ENCODE measurements at places on chromosomes 16 and 17. TPM values are rescaled to one million over a fixed set of nuclear protein-coding genes. Genes with fewer than 3 reads are reported as not detected.

- DNase-seq, result no peak
Observed at GRCh38 chr17:36214918-36215317, 4.1 kb downstream of the CCL4L2 start.

- DNase-seq, result no peak
Observed at GRCh38 chr16:11913425-11914079, 2.2 kb downstream of the GSPT1 start.

DNA sequence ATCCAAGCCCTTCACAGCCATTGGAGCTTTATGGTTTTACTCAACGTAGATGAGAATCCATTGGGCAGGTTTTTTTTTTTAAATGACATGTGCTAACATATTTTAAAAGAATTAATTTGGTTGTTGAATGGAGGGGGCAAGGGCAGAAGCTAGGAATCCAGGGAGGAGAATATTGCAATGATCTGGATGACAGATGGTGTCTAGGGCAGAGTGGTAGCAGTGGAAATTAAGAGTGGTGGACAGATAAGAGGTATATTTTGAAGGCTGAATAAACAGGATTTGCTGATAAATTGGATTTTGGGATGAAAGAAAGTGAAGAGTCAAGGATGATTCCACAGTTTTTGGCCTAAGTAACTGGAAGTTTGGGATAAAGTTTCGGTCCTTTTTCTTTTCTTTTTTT, 54.8 kb upstream of the DHX40 start:
- DNase-seq, result no peak

SLC5A2 gene
- 3.1 TPM for polyA plus RNA-seq

GRCh38 chr17:17354560-17355349, 51.6 kb downstream of the NT5M start:
- DNase-seq, result peak; percentile 82

SEPTIN1 gene
- 7.3 TPM for polyA plus RNA-seq

GRCh38 chr16:20026361-20027072, 47.2 kb downstream of the GPR139 start:
- DNase-seq, result no peak

DNA sequence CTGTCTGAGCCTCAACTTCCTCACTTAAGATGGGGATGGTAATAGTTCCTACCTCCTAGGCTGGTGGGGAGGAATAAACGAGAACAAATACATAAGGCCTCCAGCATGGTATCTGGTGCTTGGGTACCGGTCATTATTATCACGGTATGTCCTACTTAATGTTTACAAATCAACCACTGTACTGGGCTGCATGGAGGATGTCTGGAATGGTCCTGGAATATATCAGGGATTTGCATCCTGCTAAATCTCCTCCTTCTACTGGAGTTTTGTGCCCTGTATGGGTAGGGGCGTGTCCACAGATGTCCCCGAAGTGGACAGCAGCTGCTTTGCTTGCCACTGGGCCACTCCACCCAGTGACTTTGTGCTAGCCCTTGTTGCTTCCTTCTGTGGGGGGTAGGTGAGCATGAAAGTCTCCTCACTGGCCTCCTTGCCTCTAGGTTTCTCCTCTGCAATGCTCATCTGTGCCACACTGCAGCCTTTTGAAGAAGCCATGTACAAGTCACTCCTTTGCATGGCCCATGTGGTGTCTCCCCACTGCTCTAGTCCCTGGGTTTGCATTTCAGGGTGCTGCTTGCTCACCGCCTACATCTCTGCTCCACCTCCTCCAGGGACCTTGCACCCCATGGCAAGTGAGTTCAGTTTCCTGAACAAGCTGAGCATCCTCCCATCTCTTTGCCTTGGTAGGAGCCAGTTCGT, 2.2 kb upstream of the CMIP start:
- DNase-seq, result no peak

AATK gene
- polyA plus RNA-seq, result 20.8 TPM

DNA sequence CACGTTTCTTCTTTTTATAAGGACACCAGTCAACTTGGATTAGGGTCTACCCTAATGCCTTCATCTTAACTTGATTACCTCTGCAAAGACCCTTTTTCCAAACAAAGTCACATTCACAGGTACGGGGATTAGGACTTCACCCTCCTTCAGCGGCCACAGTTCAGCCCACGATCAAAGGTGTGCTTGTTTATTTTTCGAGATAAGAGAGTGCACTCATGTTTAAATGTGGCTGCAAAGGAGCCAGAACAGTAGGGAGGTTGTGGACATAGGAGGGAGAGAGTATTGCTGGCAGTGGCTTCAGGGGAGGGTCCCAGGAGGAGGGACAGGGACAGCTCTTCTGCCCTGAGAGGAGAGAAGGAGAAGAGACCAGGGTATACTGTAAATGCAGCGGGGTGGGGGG, 46.7 kb downstream of the MGAT5B start:
- peak; percentile 37 for DNase-seq

PRR35 gene
- not detected for polyA plus RNA-seq

DNA sequence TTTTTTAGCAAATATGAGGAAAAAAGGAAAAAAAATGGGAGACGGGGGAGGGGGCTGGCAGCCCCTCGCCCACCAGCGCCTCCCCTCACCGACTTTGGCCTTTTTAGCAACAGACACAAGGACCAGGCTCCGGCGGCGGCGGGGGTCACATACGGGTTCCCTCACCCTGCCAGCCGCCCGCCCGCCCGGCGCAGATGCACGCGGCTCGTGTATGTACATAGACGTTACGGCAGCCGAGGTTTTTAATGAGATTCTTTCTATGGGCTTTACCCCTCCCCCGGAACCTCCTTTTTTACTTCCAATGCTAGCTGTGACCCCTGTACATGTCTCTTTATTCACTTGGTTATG, 1.2 kb upstream of the TMEM88 start:
- no peak for DNase-seq

RARA gene
- polyA plus RNA-seq, result 49.8 TPM

GRCh38 chr16:87263418-87264052, 53.7 kb downstream of the C16orf95 start:
- DNase-seq, result no peak

DNA sequence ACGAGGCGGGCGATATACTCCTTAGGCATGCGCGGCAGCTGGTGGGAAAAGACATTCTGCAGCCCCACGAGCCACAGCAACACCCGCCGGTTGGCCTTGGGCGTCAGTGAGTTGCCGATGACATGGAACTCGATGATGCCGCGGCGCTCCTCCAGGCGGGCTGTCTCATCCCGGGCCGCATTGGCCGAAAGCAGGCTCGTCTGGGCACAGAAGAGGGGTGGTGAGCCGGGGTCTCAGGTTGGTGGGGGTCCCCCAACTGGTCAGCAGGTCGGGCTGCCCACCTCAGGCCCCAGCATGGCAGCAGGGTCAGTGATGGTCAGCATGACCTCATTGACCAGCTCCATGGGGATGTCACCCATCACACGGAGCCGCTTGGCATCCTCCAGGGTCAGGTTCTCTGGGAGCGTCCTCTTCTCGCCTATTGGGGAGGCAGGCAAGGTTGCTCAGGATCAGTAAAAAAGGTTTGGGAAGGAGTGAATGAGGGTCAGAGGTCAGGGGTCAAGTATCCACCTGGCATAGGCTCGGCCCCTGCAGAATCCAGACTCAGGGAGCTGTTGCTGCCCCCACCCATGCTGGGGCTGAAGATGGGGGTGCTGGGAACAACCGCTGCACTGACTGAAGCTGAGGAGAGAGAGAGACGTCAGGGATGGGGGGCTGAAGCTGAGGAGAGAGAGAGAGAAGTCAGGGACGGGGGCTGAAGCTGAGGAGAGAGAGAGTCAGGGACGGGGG, 3.6 kb downstream of the KAT2A start:
- DNase-seq, result no peak

DNA sequence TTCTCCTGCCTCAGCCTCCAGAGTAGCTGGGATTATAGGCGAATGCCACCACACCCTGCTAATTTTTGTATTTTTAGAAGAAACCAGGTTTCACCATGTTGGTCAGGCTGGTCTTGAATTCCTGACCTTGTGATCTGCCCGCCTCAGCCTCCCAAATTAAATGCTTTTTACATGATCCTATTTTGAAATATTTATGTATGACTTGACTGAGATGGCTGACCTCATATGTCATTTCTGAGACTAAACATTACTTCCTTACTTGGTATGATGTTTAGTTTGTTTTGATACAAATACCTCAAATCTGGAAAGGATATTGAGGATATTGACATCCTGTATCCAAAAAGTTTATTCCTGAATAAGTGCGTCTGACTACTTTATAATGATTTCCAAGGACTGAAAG, 11.9 kb downstream of the CALCOCO2 start:
- no peak for DNase-seq

DNA sequence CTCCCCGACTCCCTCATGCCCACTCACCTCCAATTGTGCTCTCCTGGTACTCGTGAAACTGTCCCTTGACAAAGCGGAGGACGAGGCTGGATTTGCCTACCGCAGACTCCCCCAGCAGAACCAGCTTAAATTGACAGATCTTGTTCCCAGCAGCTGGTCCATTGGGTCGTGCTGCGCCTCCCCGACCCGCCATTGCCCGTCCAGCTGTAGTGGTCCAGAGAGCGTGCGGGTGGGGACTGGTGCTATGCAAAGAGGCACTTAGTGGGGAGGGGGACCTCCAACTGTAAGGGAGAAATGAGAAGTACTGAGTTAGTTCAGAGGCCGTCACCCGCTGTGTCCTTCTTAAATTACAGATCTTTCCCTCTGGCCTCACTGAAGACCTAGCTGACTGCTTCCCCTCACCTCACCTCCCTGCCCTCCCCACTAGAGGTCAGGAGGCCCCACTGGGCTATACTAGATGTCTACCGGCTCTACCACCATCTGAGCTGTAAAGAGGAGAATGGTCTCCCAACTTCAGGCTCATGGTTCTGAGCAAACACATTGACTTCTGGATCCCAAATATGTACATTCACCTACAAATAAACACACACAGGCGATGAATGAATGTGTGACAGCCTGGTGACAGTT, 7.8 kb downstream of the HSPB9 start:
- DNase-seq, result no peak

DNA sequence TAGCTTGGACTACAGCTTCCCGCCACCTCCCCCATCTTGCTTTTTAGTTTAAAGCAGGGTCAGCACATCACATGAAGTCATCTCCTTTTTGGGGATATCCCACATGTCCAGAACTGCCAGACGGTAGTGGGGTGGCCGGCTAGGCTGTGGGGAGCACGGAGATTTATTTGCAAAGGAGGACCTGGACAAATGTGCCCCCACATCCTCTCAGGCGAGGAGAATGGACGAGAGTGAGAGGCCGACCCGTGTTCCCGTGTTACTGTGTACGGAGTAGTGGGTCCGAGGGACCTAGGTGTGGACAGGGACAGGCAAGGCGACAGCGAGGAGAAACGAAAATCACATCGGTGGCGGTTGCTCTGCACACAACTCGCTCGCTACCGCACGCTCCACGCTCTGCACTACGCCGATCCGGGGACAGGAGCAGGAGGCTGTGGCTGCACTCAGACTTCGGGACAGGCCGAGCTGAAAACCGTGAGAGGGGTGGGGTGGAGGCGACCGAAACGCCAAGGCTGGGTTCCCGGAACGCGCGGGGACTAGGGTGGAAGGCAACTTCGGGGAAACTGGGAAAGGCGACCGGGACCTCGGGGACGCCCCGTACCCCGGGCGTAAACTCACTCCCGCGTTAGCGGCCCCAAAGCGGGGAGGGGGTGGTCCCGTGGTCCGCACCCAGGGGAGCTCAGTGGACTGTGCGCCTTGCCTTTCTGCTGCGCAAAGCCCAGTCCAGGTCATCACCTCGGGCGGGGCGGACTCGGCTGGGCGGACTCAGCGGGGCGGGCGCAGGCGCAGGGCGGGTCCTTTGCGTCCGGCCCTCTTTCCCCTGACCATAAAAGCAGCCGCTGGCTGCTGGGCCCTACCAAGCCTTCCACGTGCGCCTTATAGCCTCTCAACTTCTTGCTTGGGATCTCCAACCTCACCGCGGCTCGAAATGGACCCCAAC, at the start of gene MT1A:
TSS of gene MT1A (plus strand) at position 853 of the 937 bp plus-strand sequence. CDS start at position 926, 73 bp downstream.
- peak; percentile 51 for DNase-seq

KDM6B gene
- polyA plus RNA-seq, result 38.9 TPM

DNA sequence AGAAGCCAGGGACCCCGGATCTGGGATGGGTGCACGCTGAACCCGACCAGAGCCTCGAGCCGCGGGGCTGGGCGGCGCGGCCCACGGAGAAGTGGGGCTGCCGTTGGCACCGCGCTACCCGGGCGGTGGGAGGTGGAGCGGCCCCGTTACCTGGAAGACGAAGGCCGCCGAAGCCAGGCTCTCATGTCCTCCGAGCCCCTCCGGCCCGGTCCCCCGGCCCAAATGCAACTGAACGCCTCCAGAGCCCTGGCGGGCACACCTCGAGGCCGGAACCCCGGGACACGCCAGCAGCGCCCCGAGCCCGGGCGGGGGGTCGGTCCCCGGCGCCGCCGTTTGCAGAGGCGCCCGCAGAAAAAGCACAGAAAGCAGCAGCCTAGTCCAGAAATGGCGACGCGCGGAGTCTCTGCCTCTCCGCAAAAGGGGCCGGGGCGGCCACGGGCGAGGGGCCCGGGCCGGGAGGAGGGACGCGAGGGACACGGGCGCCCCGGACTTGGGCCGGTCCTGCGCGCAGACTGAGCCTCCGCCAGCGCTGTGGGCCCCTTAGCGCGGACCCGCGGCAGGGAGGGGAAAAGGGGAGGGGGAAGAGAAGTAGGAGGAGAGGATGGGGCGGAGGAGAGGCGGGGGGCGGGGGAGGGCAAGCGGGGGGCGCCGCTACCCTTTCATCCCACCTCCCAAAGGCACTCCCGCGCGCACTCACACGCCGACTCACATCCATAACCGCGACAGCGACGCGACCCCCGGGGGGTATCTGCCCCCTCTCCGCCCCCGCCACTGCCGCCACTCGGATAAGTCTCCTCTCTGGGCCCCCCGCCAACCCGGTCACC, 1.4 kb downstream of the AXIN2 start:
- peak; percentile 91 for DNase-seq

DNA sequence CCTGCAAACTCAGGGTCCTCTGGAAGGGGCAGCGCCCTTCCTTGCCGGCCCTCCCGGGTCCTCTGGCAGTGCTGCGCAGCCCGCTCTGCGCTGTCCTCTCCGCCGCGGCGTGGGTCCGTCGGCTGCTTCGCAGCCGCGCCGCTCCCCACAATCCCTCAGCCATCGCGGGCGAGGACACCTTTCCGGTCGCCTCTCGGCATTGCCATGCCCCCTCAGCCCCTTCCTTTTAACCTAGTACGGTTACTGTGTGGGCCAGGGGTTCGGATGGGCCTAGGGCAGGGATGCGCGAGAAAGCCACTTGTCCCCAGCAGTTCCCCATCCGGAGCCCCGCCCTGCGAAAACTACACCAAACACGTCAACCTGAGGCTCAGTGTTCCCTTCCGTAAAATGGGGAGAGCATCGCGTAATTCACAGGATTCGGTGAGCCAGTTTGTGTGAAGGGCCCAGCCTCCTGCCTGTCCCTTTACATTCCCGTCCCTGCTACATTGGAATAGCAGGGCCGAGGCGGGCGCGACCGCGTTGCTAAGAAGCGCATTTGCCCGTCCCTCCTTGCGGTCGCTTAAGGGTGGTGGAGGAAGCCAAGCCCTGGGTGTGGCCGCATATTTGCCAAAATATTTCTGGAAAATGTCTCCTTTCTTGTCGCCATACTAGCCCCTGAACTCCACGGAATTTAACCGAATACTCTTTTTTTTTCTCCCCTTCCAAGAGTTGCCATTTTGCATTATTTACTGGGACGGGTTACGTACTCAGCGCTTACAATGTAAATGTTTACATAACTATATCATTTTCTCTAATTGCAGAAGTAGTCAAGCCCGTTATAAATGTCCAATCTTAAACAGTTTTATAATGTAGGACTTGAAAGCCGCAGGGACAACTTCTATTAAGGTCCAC, 13.2 kb downstream of the COPZ2 start:
- DNase-seq, result peak; percentile 38

CDC42EP4 gene
- polyA plus RNA-seq, result 18.6 TPM

EPN3 gene
- 2.6 TPM for polyA plus RNA-seq

CLEC3A gene
- not detected for polyA plus RNA-seq

- DNase-seq, result no peak
Observed at GRCh38 chr16:586047-586644, 3.7 kb upstream of the RAB40C start.

Data from lung (tissue), 17 donors.